RKO (cell line): ENCODE measurements at places on chromosomes 12 and 14.
A peak's percentile ranks its signal among the peaks of the same experiment; 100 is the strongest.

DNA sequence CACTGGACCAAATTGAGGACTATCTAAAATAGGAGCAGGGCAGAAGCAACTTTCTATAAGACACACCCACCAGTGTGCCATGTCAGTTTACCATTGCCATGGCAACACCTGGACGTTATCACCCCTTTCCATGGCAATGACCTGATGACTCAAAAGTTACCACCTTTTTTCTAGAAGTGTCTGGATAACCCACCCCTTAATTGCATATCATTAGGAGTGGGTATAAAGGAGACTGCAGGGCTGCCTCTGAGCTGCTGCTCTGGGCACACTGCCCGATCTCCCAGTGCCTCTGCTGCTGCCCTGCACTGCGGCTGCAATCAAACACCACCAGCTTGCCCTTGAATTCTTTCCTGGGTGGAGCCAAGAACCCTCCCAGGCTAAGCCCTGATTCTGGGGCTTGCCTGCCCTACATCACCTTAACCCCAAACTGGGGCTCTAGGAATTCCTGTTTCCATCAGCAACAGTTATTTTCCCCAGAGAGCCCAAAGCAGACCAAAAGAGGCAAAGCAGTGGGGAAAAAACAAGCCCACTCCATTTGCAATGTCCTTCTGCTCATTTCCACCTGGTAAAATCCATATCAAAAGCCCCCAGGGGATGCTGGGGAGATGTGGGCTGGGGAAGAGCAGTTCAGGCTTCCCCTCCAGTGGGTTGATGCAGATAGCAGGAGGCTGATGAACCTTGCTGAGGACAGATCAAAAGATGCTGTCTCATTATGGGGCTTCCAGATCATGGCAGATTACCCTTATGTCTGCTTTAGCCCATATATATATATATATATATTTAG is 129.5 kb upstream of the NCOR2 start:
- no peak for DNase-seq

GRCh38 chr12:4807813-4808212 is 87.6 kb downstream of the GALNT8 start:
- DNase-seq: no peak

- no peak for DNase-seq
These were observed 104.4 kb upstream of the PARP11 start for GRCh38 chr12:3977621-3978020.

- no peak for DNase-seq
These were observed 445.4 kb upstream of the OR4E1 start for GRCh38 chr14:22118899-22119477.

GRCh38 chr14:105538481-105539049 is 12.2 kb downstream of the TMEM121 start:
- no peak for DNase-seq

DNA sequence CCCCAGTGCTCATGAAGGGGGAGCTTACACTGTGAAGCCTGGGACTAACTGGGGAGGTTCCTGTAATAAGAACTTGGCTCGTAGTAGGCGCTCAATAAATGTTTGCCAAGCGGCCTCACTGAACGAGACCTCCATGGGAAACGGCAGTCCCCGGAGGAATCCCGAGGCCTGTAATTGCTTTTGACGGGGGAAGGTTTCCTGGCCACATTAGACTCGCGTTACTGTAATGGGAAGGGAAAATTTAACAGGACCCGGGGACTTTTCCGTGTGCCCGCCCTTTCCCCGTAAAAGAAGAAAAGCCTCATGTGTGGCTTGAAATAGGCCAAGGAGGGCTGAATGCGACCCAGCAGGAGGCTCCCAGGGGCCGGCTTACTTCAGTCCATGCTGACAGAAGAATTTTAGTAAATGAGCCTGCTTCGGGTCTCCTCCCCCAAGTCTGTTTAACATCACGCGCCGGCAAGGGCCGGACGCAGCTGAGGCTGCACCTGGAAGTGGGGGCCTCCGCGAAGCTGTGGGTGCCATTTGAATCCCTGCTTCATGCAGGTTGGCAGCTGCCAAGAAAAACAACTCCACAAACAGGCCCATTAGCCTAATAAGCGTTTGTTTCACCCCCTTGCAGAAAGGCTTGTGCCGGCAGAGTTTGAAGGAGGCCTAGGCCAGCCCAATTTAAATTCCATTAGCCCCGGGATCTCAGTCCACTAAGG is 39.8 kb upstream of the PWP1 start:
- no peak for DNase-seq

GRCh38 chr12:24078318-24078765 is 128.9 kb upstream of the SOX5 start:
- DNase-seq: no peak

DNA sequence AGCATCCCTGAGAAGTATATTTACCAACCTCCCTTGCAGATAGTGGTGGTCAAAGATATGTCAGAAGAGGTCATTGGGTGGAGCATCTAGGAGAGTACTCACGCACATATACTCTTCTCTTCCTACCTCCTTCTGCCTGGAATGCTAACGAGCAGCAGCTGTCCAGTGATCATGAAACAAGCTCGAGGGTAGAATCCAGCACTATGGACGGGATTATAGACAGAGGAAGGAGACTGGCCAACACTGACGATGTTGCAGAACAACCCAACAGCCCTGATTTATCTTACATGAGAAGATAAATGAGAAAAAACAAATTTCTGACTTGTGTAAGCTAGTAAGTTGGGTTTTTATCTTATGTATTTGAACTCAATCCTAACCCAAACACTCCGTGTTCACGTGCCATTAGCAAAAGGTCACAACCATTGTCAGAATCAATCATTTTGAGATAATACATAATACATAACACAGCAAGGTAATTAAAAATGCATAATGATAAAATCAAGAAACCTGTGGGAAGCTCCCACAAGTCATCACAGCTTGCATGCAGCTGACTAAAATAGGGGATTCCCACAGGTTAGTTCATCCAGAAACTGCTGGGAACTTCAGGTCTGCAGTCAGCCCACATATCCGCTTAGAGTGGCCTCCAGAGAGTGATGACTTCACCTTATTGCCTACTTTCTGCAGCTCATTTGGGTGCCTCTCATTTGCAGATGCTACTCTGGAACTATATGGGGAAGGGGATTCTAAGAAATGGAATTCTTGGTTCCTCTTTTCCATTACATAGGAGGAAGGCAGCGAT is 36.3 kb upstream of the STK38L start:
- DNase-seq: no peak

DNA sequence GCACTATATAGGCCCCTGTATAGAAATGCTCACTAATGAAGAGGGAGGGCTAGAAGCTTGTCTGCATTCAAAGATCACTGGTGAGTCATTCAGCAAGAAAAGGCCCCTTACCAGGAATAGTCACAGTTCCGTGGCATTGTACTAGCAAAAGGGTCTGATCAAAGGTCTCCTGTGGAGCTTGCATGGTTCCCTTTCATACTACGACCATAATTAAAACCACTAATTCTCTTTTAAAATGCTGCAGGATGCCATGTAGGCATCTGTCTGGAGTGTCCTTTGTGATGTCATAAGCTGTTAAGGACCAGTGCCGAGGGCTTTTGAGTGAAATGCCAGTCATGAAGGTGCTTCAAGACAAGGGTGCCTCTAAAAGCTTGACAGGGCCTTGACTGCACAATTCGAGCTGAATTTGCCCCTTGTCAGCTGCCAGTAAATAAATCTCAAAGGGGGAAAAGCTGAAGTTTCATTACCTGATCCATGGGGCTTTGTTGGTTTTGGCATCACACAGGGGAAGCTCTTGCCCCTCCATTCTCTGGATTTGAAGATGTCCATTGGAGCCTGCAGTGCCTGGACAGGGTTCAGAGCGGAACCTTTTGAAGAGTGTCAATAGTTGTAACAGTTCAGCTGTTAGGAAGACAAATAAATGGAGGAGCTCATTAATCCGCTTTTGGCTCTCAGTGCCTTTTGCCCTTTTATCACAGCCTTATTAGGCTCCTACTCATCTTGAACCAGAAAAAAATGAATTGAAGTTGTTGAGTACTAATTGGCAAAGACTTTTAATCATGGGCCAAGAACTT is 69.1 kb downstream of the TMEM260 start:
- DNase-seq: no peak

- DNase-seq: peak; percentile 75
These were observed at the start of gene FKBP11 for GRCh38 chr12:48925304-48926011. TSS of gene FKBP11 (minus strand) at chr12:48925492. CDS start at chr12:48925428, 64 bp downstream.

DNA sequence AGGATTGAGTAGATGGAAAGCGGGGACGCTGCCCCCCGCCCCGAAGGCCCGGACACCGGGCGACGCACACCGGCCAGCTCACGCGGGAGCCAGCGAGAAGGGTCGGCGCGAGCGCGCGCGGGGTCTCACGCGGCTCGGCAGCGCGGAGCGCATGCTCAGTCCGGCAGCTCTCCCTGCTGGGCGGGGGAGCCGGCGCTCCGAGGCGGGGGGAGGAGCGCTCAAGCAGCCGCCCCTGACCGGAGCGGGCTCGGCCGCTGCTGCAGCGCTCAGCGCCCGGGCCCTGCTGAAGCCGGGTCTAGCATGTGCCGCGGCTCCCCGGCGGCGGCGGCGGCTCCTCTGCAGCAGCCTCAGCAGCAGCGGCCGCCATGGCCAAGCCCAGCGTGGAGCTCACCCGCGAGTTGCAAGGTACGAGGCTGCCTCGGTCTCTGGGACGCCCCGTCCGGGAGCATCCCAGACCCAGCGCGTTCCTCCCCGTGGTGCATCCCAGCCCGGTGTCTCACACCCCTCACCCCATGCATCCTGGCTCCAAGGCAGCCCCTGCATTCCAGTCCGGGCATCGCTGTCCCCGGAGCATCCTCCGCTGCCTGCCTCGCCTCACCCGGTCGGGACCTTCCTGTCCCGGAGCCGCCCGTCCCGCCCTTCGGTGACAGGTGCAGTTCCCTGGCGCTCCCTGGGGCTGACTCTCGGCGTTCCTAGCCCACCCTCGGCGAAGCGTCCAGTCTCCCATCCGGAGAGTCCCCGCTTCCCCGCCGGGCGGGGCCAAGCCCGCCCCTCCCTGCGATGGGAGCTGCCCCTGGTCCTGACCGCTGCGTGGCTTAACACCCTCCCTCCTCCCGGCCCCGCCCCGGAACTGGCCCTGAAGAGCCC is at the start of gene CARMIL3:
CARMIL3 (plus strand) TSS at position 221 of the 867 bp plus-strand sequence; CDS start at position 366, 145 bp downstream.
- DNase-seq: peak; percentile 62

DNA sequence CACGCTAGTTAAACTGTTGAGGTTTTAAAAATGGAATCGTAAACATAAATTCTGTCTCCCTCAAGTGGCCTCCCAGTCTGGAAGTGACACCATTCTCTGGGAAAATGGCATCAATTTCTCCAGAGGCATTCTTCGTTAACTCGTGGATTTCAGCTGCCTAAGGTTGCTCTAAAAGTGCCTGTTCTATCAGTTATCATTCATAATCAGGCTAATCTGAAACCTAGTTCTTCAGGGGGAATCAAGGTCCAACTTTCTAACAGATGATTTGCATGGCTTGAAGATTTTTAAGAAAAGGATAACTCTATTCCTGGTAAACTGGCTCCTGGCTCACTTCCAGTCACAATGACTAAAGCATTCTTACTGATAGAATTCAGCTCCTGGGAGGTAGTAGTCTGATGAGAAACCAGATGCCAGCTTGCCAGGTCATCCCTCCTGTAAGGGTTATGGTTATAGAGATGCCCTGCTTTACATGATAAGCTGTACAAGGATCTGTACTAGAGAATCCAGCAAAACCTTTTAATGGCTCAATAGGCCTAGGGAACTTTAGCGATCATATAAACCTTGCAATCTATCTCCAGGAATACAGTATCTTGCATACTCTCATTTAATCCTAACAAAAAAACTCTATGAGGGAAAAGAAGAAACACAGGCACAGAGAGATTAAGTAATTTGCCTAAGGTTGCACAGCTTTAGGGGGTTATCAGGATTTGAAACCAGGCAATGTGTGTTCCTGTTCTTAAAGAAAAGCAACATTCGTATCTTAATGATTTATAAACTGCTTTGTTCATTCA is 1.5 kb downstream of the L3HYPDH start:
- peak; percentile 94 for DNase-seq

- no peak for DNase-seq
These were observed 139.5 kb upstream of the AMIGO2 start for GRCh38 chr12:47219243-47219642.

DNA sequence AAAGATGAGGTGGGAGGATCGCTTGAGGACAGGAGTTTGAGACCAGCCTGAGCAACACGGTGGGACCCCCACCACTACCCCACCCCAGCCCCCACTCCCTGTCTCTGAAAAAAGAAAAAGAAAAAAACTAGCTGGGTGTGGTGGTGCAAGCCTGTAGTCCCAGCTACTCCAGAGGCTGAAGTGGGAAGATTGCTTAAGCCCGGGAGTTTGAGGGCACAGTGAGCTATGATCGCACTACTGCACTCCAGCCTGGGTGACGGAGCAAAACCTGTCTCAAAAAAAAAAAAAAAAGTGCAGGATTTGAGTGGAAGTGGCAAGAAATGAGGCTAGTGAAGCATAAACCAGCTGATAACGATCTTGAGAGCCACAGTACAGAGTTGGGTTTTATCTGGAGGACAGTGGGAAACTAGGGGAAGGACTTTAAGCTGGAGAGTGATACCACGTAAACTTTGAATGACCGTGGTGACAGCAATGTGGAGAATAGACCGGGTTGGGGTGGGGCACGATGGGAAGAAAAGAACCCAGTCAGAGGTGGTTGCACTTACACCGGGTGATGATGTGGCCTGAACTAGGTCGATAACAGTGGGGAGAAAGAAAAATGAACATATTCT is 85.3 kb downstream of the TMEM260 start:
- no peak for DNase-seq

- DNase-seq: no peak
These were observed 43.4 kb upstream of the AMN start for GRCh38 chr14:102878970-102879460.

DNA sequence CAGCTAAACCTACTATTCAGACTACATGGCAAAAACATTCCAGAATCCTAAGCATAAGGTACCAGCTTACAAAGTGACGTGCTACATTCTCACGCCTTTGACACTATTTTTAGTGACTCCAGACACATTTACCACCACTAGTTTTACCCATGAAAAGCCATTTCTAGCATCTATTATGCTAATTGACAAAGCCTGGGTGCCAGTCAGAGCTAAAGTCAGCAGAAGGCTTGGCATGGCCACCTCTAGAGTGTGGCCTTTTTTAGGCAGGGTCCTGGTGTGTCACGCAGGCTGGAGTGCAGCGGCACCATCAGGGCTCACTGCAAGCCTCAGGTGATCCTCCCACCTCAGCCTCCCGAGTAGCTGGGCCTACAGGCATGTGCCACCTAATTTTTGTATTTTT is 75.7 kb downstream of the NT5DC3 start:
- no peak for DNase-seq

- no peak for DNase-seq
These were observed 323.3 kb upstream of the E2F7 start for GRCh38 chr12:77388445-77389265.

- DNase-seq: no peak
These were observed 22.5 kb downstream of the E2F7 start for GRCh38 chr12:77042833-77043232.

GRCh38 chr12:14952299-14952921 is 9.0 kb downstream of the ARHGDIB start:
- peak; percentile 49 for DNase-seq
